ENCODE measurements at places on chromosomes 13 and 19. TPM values are rescaled to one million over a fixed set of nuclear protein-coding genes. Genes with fewer than 3 reads are reported as not detected.

DNA sequence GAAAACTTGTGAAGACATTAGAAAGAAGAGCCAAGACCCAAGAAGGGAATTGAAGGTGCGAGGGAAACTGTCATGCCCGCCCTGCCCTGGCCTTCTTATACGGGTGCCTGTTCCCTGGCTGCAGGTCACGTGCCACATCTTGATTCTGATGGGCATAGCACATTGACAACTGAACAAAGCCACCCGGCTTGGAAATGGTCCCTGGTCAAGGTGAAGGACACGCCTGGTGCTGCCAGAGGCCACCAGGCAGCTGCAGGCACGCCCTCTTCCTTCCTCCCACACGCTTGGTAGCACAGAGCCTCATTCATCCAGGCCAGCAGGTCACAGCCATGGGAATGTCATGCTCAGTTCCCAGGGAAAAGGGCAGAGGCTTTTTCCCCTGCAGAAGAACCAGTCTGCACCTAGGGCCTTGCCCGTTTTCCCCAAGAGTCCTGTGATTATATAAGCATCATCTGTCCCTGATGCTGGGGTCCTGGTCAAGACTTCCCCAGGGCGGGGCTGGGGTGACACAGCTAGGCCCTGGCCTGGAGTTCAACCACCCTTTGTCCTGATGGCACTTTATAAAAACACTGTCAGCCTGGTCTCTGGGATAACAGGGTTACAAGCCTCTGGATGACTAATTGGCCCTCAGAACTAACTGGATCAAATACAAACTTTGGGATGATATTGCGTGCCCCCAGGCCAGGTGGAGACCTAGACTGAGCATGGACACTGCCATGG is 56.0 kb downstream of the CDADC1 start:
- no peak for DNase-seq

- DNase-seq = no peak
Measured at GRCh38 chr13:100173203-100173602, 84.3 kb downstream of the PCCA start.

DNA sequence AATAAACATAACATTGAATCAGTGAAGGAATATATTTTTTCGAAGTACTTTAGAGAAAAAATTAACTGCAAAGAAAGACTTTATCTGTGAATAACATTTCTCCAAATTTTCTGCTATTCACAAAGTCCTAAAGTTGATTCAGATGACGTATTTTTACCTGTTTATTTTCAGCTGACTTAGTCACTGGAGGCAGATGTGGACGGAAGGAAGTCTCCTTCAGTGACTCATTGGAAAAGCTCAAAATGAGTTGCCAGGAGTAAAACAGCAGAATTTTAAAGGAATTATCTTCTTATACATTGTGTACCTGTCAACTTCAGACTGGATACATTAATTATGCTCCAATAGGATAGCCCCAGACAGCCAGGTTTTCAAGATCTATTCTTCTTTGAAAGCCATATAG is 679.3 kb upstream of the GPC6 start:
- DNase-seq = no peak

GRCh38 chr19:37683520-37683919 is 28.3 kb upstream of the ZFP30 start:
- DNase-seq = no peak

DNA sequence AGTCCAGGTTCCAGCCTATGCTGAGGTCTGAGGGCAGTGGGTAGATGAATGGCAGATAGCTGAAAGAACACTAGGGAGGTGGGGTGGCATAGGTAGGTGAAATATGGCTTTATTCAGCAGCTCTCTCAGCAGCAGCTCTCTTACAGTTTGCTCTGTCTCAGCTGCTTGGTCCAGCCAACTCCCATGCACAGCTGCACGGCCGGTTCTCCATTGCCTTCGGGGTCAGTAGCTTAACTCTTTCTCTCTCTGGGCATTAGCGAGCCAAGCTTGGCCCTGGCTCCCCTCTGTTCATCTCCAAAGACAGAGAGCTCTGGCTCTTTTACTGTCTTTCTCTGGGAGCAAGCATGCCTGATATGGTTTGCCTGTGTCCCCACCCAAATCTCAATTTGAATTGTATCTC is 151.9 kb downstream of the MYO16 start:
- no peak for DNase-seq

DNA sequence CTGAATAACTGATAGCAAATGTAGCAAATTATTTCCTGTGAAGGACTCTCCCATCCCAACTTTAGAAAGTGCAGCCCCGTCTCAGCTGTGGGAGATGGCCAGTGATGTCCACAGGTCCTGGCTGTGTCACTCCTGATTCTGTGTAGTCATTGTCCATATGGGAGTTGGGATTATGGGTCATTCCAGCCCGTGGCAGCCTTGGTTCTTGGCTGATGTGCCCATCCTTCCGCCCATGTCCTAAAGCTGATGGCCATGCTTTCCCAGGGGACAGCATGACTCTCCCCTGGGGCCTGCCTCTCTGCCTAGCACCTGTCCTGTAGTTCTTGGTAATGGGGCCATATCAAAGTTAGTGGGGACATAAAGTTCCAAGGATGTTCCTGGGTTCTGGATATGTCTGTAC is 43.9 kb upstream of the C1QTNF9 start:
- DNase-seq = no peak

DNA sequence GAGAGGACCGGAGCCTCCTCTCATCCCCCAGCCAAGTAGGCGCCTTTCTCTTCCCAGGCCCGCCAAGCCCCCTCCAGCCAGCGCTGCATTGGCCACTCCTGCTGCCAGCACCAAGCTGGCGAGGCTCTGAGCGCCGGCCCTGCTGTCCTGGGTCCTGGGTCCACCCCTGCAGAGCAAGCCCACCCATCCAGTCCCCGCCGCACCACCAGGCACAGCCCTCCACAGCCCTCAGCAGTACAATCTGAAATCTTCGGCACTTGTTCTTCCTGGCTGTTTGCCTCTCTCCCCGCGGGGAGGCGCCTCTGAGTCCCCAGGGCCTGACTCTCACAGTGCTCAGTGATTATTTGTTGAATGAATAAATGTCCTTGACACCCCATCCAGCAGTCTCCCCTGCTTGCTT is 236.4 kb upstream of the SGCG start:
- DNase-seq = no peak

- DNase-seq = no peak
Measured at GRCh38 chr19:6230991-6231448, 48.8 kb downstream of the MLLT1 start.

- DNase-seq = no peak
Measured at GRCh38 chr13:46327246-46327645, 59.8 kb downstream of the RUBCNL start.

- DNase-seq = no peak
Measured at GRCh38 chr13:26719356-26719945, 41.1 kb downstream of the GPR12 start.

DNA sequence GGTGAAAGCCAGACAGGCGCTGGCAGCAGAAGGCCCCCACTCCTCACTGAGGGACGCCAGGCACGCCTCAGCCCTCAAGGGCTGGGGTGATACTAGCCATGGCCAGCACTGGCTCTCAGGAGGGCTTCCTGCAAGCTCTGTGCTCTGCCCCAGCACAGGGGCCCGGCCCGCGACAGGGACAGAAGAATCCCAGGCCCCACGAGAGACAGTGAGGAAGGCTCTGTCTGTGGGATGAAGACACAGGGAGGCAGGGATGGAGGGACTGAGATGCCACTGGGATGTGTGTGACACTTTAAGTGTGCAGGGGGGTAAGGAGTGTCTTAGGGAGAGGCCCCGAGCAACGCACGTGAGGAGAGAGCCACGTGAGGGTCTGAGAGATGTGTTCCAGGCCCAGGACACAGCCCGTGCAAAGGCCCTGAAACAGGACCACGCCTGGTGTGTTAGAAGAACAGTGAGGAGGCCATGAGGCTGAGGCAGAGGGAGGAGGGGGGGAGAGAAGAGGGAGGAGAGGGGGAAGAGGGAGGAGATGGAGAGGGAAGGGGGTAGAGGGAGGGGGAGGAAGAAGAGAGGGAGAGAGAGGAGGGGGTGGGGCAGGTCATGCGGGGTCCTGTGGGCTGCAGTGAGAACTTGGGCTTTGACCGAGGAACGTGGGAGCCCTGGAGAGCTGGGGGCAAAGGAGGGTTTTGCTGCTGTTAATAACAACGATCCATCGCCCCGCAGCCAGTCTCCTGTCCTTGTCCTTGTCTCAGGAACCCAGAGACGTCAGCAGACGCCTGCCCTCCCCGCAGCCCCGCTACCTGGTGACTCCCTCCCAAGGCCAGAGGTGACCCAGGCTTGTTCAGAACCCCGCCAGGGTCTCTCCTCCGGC is 7.2 kb downstream of the RPL36 start:
- no peak for DNase-seq

GRCh38 chr13:75993823-75994222 is 357.7 kb downstream of the LMO7 start:
- DNase-seq = no peak

GRCh38 chr19:46040952-46041500 is at the start of gene IGFL4:
Gene IGFL4, minus strand, starts transcription at chr19:46041002. Its CDS starts 40 bp downstream, at chr19:46040962.
- DNase-seq = peak; percentile 37

DNA sequence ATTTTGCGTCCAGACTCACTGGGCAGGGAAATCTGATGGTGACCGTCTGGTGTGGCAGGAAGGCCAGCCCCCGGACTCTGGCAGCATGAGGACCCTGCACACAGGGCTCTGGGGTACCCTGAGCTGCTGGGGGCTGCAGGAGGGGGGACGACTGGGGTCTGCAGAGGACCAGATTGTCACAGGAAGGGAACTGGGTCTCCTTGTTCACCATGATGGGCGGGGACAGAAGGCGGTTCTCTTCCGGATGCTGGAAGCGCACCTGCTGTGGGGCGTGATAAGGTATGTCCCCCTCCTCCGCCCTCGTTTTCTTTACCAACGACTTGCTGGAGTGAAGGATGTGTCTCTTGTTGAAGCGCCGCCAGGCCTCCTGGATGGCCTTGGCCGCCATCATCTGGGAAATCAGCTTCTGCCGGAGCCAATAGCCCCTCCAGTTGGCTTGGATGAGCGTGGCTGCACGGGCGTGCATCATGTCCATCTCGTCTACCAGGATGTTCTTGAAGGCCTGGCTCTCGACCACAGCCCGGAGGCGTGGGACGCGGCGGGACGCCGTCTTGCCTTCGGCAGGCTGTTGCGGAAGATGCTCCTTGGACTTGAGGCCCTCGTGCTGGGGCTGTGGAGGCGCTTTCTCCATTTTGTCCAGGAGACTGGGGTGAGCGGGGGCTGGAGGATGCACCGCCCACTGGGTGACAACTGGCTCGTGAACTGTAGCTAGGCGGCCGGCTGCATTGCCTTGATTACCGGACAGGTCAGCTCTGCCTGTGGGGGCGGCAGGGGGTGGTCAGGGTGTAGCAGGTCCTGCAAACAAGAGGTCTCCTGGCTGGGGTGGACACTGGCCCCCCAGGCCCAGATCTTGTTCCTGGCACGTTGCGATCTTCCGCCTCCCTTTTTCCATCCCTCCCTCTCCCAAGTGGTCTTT is 7.2 kb downstream of the IQCN start:
- no peak for DNase-seq

DNA sequence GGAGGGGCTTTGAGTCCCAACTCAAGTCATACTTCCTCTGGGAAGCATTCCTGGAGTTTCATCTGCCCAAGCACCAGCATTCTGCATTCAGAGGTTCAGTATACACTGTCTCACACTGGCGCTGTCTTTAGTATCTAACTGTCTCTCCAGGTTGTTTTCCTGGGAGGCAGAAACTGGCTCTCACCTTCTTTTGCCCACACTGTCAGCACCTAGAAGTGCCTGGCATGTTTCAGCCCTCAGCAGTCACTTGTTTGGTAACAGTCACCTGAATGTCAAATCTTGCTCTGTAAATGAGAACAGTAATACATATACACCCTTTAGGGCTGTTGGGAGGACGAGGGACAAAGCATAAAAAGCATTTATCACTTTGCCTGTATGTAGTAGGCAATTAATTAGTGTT is 339.6 kb downstream of the UQCRFS1 start:
- DNase-seq = no peak

GRCh38 chr13:66266348-66266747 is 963.8 kb downstream of the PCDH9 start:
- no peak for DNase-seq

- no peak for DNase-seq
Measured at GRCh38 chr19:46198756-46199155, 30.8 kb upstream of the IGFL1 start.

GRCh38 chr19:48382286-48382685 is 9.1 kb downstream of the KDELR1 start:
- DNase-seq = no peak

GRCh38 chr13:77779552-77780272 is 82.2 kb downstream of the SLAIN1 start:
- DNase-seq = peak; percentile 93

DNA sequence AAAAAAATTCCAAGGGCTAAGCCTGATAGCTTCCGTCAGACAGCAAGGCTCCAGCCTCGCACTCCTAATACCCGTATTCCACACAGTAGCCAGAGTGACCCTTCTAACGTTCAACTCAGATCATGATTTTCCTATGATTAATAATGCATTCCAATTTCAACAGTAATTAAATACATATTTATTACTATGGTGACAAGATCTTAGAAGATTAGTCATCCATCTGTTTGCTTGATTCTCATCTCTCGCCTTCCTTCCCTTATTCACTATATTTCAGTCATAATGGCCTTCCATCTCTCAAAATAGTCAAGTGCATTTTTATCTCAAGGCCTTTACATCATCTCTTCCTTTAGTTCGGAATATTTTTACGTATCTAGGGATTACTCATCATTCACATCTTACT is 621.2 kb upstream of the SPRY2 start:
- DNase-seq = no peak

DNA sequence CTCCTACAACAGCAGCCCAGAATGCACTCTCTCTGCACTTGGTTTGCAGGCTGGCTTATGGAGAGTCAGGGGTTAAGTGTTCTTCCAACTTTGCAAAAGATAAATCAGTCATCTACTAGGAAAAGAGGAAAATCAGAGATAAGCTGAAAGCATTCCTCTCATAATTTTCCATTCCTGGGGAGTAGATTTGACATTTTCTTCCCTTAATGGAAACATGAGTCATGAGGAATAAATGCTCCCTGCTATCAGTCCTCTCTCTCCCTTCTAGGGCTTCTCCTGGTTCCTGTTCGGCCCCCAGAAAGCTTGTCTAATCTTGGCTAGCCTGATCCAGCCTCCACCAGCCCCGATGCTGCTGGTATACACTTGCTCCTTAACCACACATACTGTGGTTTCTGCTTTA is 28.4 kb upstream of the ENOX1 start:
- DNase-seq = no peak

- peak; percentile 54 for DNase-seq
Measured at GRCh38 chr19:44848036-44848811, 2.1 kb downstream of the NECTIN2 start.

DNA sequence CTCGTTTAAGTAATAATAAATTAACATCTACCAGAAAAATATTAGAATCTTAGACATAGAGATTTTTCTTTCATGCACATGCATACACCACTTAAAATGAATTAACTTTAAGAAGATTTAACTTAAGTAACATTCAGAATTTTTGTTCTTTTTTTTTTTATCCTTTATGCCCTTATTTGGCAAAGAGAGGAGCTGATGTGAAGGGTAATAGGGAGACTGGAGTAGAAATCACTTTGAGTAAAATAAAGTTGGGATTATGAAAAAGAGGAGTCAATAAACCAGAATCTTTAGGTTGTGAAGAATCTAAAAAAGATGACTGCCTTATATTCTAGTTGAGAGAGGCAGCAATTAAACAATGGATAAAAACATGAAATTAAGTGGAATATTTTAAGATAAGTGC is 18.8 kb upstream of the MIR17HG start:
- no peak for DNase-seq

Gene FCAR
- 9.1 TPM for total RNA-seq

Gene KLK1
- total RNA-seq = 1.3 TPM

Gene MBD3L2
- not detected for total RNA-seq

Gene MYO16
- total RNA-seq = 51.7 TPM

Gene SOX1
- total RNA-seq = 1.6 TPM

Gene REEP6
- 3.3 TPM for total RNA-seq

Gene GFY
- total RNA-seq = not detected

Gene SHC2
- 24.2 TPM for total RNA-seq

Gene TINCR
- total RNA-seq = 1.1 TPM

Gene SPINT2
- 95.5 TPM for total RNA-seq

Gene SLC7A10
- 3.8 TPM for total RNA-seq

Gene ATP4A
- total RNA-seq = not detected

Measured in spinal cord (tissue), 10 donors.